ENCODE measurements at places on chromosomes 1 and 21.

GRCh38 chr1:173202424-173203145 lies 4.5 kb downstream of the TNFSF4 start:
- peak; percentile 35 for DNase-seq

DNA sequence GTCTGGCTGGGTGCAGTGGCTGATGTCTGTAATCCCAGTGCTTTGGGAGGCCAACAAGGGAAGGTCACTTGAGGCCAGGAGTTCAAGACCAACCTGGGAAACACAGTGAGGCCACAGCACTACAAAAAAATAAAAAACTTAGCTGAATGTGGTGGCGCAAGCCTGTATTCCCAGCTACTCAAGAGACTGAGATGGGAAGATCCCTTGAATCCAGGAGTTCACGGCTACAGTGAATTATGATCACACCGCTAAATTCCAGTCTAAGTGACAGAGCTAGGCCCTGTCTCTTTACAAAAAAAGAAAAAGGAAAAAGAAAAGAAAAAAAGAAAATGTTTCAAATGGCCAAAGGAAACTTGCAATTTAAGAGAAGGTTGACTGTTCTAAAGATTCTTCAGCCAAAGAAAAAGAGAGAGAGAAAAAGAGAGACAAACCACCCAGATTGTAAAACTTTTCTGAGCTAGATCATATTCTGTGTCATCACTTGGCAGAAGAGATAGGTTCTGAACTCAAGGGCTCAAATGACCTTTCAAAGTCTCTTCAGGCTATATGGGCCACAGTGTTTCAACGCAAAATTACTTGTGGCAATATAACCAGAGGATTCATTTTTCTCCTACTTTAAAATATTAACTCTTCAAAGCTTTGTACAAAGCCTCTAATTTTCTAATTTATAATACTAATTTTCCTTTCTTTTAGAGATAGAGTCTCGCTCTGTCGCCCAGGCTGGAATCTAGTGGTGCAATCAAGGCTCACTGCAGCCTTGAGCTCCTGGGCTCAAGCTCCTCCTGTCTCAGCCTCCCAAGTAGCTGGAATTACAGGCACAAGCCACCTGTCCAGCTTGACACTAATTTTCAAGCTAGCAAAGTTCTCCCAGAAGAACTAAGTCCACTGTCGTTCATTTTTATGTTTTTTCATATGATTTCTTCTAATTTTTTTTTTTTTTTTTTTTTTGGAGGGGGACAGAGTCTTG lies 20.5 kb downstream of the ARID4B start:
- no peak for DNase-seq

- DNase-seq, result no peak
Measured at GRCh38 chr1:14140831-14141401, 440.9 kb downstream of the PRDM2 start.

GRCh38 chr1:2597441-2598328 lies 11.1 kb downstream of the PRXL2B start:
- DNase-seq, result no peak

GRCh38 chr1:98813738-98814309 lies 152.3 kb downstream of the SNX7 start:
- no peak for DNase-seq

- no peak for DNase-seq
Measured at GRCh38 chr1:105373681-105374080, 1624.0 kb downstream of the AMY1C start.

DNA sequence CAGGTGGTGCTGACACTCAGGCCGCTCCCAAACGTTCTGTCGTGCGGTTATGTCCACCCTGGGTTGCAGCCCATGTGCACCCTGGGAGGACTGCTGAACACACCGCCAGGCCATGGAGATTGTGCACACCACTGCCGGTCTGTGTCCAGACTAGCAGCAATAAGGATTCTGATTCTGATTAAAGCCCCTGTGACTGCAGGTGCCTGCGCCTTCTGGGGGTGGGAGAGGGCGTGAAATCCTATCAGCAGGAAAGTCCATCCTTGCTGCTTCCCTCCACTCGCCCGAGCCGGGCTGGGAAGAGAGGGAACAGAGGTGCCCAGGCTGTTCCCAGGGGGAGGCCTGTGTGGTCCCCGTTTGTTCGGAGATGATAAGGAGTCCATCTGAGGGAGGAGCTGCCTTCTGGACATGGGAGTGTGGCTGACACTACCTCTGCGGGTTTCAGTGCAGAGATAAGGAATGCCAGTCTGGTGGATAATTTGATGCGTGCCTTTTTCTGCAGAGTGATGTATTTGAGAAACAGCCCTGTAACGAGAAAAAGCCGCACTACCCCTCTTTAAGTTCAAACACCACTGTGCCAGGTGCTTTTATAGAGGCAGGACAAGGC lies 41.2 kb downstream of the BACE2 start:
- DNase-seq, result no peak

GRCh38 chr1:156437037-156437867 lies 63.3 kb downstream of the MEF2D start:
- DNase-seq, result no peak

- DNase-seq, result no peak
Measured at GRCh38 chr1:223142795-223143536, at the start of gene TLR5. Gene TLR5, minus strand, starts transcription at chr1:223143248. Its CDS starts 30,217 bp downstream, at chr1:223113031.

- no peak for DNase-seq
Measured at GRCh38 chr1:78088486-78088885, 42.7 kb downstream of the GIPC2 start.

DNA sequence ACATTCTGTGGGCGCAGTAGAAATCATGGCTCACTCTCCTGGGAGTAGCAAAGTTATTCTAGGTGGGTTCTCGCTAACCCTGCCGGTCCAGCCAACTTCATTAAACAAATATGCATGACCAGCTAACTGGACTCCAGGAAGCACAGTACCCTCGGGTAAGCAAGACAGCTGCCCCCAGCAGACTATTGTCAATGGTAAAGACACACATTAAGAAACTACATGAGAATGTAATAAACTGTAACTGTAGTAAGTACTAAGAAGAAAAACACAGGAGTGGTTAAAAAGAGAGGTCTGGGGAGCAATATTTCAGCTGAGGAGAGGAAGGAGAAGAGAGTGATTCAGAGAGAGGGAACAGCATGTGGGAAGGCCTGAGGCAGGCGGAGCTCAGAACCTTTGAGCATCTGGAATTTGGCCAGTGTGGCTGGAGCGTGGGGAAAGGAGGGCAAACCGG lies 7.4 kb downstream of the SLC2A5 start:
- DNase-seq, result no peak

DNA sequence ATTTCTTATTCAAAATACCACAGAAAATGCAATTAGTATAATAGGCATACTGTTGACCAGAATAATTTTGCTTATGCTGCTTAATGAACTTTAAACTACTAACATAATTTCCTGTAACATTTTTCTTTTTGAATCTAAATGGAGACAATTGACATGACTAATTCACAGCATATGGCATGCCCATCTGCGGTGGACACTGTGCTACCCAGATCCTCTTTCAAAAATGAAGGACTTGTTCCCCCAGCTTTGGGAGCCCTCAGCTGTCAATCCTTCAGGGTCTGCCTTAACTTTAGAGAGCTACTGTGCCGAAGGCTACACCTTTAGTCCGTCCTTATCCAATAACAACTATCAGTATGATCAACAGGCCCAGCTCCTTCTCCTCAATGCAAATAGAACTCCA lies 789.0 kb downstream of the PLA2G4A start:
- DNase-seq, result no peak

- no peak for DNase-seq
Measured at GRCh38 chr21:15212206-15212605, 147.4 kb upstream of the NRIP1 start.

- DNase-seq, result no peak
Measured at GRCh38 chr1:117147341-117147831, 25.8 kb upstream of the TRIM45 start.

DNA sequence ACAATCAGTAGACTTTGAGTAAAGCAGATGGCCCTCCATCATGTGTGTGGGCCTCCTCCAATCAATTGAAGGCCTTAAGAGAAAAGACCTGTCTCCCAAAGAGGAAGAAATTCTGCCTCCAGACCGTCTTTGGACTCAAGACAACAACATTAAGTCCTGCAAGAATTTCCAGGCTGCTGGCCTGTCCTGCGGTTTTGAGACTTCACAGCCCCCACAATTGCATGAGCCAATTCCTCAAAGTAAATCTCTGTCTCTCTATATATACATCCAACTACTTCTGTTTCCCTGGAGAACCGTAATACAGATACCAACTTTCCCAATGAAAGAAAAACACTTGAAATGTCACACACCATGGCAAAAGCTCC lies 16.4 kb downstream of the REG4 start:
- DNase-seq, result no peak

DNA sequence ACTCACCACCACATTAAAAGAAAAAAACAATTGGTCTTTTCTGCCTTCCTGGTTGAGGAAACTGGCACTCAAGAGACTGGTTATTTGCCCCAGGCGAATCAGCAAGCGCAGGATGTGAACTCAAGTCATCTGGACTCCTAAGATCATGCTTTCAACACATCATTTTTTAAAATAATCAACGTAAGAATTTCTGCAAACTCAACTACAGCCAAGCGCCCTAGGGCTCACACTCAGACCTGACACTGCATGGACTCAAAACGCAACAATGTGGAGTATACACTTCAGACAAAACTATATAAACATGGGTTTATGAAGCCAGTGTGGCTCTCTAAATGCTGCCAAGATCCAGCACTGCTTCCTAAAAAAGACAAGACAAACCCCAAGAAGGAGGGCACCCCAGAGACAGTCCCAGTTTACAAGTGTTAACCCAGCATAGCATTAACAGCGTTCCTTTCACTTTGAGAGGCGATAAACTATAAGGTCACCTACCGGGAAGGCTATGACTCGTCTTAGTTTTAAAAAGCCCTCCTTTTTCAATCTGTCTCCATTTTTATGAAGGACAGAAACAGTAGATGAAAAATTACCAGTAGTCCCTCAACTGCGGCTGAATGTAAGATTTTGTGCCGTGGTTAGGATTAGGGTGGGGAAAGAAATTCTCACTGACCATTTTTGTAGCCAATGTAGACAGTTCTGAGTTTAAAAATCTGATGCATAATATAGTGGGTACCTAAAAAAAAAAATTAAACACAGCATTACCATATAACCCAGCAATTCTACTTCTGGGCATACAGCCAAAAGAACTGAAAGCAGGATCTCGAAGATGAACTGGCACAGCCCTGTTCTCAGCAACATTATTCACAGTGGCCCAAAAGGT lies 54.8 kb downstream of the SIPA1L2 start:
- DNase-seq, result no peak

- no peak for DNase-seq
Measured at GRCh38 chr1:57309630-57310029, 114.2 kb downstream of the DAB1 start.

DNA sequence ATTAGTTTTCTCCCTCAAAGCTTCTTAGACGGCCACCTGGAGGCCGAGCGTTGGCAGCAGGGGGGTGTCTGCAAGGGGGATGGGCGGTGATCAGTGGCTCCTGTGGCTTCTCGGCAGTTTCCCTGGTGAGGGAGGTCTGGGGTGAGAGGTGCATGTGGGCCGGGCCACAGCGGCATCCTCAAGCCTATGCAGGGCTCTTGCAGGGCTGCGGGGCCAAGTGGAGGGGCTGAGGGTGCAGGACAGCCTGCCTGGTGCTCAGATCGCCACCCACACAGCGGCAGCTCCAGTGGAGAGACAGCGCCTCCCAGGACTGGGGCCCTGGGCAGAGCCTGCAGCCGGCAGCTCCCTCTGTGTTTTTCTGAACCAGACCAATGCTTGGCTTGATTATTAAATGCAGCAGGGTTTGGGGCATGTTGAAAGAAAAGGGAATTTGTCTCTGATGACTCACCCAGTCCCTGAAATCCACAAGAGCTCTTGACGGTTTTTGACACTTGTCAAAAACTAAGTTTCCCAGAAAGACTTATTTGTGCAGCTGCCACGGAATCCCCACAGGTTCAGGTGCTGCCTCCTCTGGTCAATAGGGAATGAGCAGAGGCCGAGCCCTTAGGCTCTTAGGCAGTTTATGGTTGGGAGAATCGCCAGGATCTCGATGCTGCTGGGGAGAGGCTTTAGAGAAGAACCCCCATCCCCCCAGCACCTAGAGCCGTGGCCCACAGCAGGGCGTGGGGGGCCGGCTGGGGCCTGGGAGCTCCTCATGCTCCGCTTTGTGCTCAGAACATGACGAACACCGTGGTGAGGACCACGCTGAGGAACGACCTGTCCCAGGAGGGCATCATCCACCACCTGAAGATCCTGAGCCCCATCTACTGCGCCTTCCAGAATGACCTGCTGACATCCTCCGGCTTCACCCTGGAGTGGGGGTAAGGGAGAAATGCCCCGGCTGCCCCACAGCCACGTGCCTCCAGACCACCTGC lies 54.7 kb downstream of the UMODL1 start:
- DNase-seq, result no peak

GRCh38 chr1:154176337-154176736 lies 15.6 kb downstream of the TPM3 start:
- DNase-seq, result peak; percentile 41

DNA sequence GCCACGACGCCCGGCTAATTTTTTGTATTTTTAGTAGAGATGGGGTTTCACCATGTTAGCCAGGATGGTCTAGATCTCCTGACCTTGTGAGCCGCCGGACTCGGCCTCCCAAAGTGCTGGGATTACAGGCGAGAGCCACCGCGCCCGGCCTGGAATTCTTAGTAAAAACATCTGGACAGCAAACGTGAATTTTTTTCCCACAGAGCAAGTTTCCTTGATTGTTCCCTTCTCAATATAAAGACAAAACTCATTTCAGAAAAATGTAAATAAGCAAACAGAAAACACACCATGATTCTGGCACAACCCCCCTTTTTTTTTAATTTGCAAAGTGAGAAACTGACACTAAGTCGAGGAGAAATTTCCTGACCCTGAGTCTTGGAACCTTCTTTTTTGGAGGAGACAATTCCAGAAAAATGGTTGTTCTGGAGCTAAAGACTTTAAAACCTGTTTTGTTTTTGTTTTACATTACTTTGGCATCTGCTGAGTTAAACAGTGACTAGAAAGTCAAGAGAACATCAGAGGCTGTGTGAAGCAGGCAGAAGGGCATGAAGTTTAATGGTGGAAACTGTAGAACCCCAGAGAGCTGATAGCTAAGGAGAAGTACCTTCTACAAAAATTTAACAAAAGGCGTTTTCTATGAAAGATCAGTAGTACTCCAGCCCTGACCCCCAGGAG lies 10.3 kb upstream of the HMGCS2 start:
- DNase-seq, result no peak

GRCh38 chr1:150582371-150582770 lies 3.0 kb upstream of the MCL1 start:
- DNase-seq, result no peak

DNA sequence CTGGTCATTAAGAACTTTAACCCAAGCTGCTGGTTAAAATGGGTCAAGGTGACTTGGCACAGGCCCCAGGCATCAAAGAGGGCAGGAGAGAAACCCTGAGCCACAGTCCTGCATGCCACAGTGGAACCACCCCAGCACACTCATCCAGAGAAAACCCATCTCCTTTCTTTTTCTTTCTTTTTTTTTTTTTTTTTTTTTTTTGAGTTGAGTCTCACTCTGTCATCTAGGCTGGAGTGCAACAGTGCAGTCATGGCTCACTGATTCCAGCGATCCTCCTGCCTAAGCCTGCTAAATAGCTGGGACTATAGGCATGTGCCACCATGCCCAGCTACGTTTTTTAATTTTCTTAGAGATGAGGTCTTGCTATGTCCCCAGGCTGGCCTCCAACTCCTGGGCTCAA lies 109.2 kb upstream of the RAB4A start:
- no peak for DNase-seq
